ENCODE measurements at places on chromosomes 12 and 14.
A peak's percentile ranks its signal among the peaks of the same experiment; 100 is the strongest.

- no peak for DNase-seq
Observed at GRCh38 chr12:55850401-55850800, 7.7 kb upstream of the MMP19 start.

GRCh38 chr12:19236656-19237055 lies 107.1 kb downstream of the PLEKHA5 start:
- DNase-seq = no peak

DNA sequence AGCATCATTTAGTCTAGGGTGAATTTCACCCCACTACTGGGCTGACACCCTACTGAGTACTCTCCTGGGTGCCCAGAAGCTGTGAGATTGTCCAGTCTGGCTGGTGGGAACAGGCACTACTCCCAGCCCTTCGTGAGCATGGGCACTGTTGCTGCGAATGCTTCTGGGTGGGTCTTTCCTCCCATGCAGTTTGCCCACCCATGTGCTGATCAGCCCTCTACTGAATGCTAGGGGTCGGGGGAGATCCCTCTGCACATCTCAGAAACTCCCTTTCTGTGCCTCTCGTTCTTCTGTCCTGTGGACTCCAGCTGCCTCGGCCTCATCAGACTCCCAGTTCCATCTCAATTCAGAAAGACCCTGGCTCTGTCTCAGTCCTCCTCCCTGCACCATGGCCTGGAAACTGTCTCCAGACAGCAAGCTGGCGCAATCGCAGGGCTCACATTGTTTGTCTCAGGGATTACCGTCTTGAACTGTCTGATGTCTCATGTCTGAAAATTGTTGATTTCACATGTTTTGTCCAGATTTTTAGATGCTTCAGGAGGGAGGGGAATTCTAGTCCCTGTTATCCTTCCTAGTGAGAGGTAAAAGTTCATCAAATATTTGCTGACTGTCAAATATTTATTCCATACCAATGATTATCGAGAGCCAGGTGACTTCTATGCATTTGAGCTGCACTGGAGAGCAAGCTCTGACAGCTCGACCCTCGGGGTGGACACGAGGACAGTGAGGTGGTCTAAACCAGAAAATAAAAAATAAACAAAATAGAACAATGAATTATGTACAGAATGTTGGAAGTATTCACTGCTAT lies 316.6 kb upstream of the RTL1 start:
- no peak for DNase-seq

GRCh38 chr14:69657950-69658355 lies 46.6 kb downstream of the SUSD6 start:
- peak; percentile 86 for DNase-seq

- no peak for DNase-seq
Observed at GRCh38 chr12:87991483-87991882, 37.7 kb downstream of the C12orf50 start.
